ENCODE measurements at places on chromosomes 3 and 15.

DNA sequence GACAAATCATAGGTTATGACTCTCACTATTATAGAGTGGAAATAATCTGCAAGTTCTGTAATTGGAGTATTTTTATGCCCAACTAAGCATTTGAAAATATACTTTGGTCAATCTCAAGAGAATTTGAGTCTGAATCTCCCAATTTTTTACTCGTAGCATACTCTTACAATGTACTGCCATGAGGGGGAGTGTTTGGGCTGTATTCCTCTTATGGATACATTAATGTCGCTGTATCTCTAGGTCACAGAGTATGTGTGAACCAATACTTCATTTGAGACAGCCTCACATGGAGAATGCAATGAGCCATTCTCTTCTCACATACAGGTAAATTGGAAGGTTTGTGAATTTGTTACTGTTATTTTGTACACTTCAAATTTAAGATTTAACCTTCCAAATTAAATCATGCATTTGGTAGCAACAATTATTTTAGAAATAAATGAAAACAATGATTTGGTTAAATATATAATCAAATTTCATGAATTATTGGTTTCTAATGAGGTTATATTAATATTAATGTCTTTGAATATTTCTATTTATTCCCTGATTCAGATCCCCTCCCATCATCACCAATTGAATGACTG lies 5.5 kb upstream of the CD200 start:
- no peak for DNase-seq

DNA sequence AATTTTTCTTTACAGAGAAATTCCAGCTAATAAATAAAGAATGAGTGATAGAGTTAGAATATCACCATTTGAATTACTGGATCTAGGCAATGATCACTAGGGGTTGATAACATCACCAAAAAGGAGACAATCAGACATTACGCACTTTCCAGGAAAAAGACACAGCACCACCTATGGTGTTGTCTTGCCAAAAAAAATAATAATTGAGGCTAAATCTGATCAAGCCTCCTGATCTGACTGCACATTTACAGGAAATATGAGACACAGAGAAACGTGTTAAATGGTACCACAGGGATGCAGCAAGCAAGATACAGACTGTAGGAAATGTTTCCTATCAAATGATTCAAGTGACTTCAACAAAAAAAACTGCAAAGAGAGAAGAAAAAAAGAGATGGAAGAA lies 92.8 kb downstream of the EOMES start:
- DNase-seq = no peak

DNA sequence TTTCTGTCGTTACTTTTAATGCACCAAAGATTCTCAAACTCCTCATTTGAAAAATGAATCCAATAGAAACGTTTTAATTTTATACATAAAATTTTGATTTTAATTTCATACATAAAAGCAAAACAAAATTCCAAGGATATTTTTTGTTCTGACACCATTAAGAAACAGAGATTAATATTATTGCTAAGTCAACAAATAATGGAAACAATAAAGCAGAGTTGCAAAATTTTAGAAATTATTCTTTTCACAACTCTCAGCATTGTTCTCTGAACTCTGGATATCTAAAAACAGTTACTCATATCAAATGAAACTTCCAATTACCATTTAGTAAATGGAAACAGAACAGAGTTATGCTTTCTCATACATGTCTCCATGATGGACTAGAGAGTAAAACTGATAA lies 260.2 kb downstream of the EPHA6 start:
- no peak for DNase-seq

- DNase-seq = no peak
Measured at GRCh38 chr3:158384019-158384418, 187.0 kb upstream of the MLF1 start.

GRCh38 chr3:183807881-183808280 lies 17.5 kb downstream of the MAP6D1 start:
- DNase-seq = no peak

- peak; percentile 37 for DNase-seq
Measured at GRCh38 chr15:91055548-91056331, 33.3 kb upstream of the VPS33B start.

GRCh38 chr15:62909257-62909656 lies 133.3 kb upstream of the TPM1 start:
- DNase-seq = no peak
